ENCODE measurements at places on chromosomes 4 and X. TPM values are rescaled to one million over a fixed set of nuclear protein-coding genes. Genes with fewer than 3 reads are reported as not detected.

Gene DKK2
- total RNA-seq: not detected

Gene ITIH6
- not detected for total RNA-seq

GRCh38 chrX:127708155-127708554, 344.0 kb downstream of the ACTRT1 start:
- no peak for DNase-seq

Gene TREX2
- 1.1 TPM for total RNA-seq

DNA sequence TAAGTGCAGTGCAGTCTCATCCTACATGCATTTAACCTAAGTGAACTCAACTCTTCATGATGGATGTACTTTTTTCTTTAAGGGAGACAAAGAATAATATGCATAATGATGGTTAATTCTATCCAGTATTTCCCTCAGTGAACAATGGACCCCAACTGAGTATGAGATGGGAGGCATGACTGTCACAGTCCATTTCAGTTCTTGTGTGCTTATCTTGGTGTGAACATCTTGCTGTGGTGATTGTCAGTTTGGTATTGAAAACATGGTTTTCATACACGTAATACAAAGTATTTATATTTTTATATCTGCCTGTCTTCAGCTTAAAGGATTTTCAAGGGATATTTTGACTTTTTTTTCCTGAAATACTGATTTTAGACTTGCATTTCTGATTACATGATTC, 72.0 kb upstream of the NDUFC1 start:
- DNase-seq: no peak

DNA sequence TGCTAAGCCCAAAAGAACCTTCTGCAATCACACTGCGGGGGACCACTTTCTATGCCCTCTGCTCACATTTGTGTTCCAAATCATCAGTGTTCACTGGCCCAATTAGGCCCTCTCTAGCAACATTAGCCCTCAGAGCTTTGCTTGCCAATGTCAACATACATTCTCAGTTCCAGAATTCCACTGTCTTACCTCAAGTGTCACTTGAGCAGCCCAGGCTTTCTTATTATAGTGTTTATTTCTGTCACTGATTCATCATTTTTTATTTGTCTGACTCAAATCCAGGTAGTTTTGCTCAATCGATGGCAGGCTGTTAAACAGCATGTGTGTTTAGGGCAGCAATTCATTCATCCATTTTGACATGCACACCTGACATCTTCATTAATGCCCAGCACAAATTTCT, 291.2 kb downstream of the TEX13A start:
- DNase-seq: no peak

- DNase-seq: no peak
These were observed 190.3 kb upstream of the PSAPL1 start for GRCh38 chr4:7625071-7625470.

Gene ARHGEF6
- 121 TPM for total RNA-seq

Gene CDX4
- total RNA-seq: not detected

GRCh38 chrX:9221781-9222180, 187.9 kb upstream of the FAM9B start:
- no peak for DNase-seq

GRCh38 chr4:76584241-76585152, 149.5 kb downstream of the SHROOM3 start:
- no peak for DNase-seq

Gene IRS4
- total RNA-seq: not detected

Gene VCX3B
- total RNA-seq: not detected

Gene CENPVL2
- not detected for total RNA-seq

DNA sequence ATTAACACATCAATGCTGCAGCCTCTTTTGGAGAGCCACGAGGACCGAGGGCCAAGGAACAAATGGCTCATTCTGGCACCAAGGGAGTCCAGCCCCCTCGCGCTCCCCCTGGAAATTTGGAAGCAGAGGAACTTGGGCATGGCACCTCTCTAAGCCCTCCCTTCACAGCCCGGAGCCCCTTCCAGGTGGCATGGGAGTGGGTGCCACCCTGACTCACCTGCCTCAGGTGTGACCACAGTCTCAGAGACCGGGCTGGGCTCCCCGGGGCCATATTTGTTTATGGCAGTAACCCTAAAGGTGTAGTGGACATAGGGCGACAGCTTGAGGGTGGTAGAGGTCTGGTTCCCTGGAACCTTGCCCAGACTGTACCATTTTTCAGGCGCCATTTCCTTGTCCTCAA, 18.8 kb downstream of the L1CAM start:
- DNase-seq: no peak

Gene NDNF
- not detected for total RNA-seq

DNA sequence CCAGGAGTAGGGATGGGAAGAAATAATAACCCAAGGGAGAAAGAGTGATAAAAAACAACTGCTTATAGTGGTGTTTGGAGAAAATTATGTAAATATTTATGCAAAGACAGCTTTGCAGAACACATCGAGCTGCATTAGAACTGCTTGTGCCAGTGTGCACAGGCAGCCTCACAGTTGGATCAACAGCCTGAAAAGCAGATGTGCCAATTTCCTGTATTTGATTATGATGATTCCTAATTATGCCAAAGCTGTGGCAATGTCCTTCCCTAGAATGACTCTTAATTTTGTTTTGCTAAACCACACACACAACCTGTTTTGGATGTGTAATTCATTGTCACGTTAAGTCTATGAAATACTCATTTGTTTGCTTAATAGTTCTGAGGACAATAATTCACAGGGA, 30.6 kb upstream of the ANTXR2 start:
- DNase-seq: no peak
